ENCODE measurements at places on chromosomes 2 and 18. TPM values are rescaled to one million over a fixed set of nuclear protein-coding genes. Genes with fewer than 3 reads are reported as not detected.

Gene ERFE
- polyA plus RNA-seq, result not detected

GRCh38 chr2:233307565-233307964 lies at the start of gene SAG:
Gene SAG (plus strand): TSS chr2:233307816. CDS start chr2:233309190, 1,374 bp downstream.
- no peak for DNase-seq

- DNase-seq, result no peak
Measured at GRCh38 chr2:2683606-2684224, 352.6 kb upstream of the MYT1L start.

Gene UGT1A7
- polyA plus RNA-seq, result not detected

Gene SNTG2
- 0.66 TPM for polyA plus RNA-seq

DNA sequence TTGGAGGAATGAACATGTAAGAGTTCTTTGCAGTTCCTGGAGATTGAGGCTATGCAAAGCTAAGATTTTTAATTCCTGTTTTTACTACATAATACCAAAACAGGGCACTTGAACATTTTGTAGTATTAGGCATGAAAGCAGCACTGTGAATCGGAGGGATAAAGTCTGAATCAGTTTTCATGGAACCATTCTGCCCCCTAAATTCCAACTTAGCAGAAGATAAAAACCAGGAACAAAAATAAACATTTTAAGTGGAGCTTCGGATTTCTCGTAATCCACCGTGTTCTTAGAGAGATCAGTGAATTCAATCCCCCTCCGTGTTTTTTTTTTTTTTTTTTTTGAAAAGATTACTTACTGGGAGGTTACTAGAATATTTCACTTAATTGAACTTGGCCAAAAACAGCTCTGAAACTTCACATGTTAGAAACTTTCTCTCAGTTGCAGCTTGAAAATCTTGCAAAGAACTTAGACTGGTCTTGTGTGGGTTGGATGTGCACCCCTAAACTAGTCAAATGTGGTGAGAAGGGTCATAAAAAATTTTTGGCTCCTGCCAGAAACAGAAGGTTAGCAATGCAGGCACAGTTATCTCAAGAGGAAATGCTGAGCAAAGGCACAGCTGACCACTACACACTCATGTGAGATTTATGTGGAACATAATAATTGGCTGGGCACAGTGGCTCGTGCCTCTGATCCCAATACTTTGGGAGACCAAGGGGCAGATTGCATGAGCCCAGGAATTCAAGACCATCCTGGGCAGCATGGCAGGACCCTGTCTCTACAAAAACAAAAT lies 145.4 kb upstream of the RNF152 start:
- DNase-seq, result no peak

DNA sequence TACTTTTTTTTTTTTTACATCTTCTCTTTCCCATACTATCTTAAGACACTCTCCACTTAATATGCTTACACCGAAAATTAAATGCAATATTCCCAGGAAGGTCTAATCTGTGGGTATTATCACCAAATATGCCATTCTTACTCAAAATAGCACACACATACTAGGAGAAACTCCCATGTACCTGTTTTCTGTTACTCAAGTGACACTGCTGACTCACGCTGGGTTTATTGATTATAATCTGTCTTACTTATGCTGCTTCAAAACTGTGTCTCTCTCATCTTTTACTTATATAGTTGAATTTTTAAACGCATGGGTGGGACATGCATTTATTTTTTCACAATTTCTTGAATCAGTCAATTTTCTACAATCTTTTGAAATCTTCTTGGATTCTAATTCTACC lies 29.9 kb downstream of the MRPL19 start:
- DNase-seq, result no peak

Gene ZSWIM2
- not detected for polyA plus RNA-seq

- DNase-seq, result peak; percentile 72
Measured at GRCh38 chr18:22322243-22322691, 95.4 kb downstream of the CTAGE1 start.

Gene UGT1A8
- polyA plus RNA-seq, result 8.8 TPM

GRCh38 chr2:181754105-181754504 lies 73.8 kb upstream of the NEUROD1 start:
- no peak for DNase-seq

DNA sequence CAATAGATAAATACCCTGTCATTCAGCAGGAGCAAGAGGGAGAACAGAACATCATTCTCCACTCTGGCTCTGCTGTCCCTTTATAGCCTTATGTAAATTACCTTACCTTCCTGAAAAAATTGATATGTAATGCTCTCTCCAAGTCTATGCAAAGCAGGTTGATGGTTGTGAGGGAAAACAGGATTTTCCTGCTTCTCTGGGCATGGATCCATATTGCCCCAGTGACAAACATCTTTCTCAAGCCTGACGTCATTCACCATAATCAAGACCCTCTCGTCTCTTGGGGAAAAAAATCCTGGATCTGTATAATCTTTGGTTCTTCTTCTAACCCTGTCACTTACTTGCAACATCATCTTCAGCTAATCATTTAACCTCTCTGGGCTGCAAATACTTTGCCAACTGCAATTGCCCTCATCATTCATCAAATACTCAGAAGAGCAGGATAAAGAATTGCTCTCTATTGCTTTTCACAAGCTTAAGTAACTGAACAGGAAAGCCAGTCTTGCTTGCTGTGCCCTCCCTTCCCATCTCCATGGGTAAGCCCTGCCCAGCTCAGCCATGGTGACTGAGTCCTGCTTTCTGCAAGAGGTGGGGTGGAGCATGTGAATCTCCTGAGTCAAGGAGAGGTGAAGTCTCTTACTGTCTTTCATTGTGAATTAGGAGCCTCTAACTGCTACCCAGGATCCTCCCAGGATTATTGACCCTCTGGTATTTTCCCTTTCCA lies 123.7 kb upstream of the KLF7 start:
- no peak for DNase-seq

Gene HOXD4
- not detected for polyA plus RNA-seq

DNA sequence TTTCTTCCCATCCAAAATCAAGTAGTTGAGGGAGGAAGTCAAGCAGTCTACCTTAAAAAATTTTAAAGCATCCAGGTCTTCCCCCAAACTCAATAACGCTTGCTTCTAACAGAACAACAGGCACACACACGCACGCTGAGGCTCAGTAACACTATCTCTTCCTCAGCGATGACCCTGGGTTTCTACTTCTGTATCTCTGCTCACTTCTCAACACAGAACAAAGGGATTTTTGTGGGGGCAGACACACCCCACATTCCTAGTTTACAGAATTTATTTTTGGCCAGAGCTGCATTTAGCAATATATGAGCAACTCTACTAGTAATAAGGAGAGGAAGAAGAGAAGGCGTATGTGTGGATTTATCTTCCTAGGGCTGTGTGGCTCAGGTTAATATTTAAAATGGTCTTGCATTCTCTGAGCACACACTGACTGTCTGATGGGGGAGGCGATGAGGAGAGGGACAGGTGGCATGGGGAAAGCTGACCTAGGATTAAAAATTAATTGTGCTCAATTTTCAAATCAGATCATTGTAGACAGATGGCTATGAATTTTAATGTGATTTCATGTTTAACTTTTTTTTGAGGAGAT lies 71.3 kb upstream of the PPM1B start:
- DNase-seq, result no peak

- DNase-seq, result no peak
Measured at GRCh38 chr18:56721491-56721890, 70.3 kb downstream of the WDR7 start.

DNA sequence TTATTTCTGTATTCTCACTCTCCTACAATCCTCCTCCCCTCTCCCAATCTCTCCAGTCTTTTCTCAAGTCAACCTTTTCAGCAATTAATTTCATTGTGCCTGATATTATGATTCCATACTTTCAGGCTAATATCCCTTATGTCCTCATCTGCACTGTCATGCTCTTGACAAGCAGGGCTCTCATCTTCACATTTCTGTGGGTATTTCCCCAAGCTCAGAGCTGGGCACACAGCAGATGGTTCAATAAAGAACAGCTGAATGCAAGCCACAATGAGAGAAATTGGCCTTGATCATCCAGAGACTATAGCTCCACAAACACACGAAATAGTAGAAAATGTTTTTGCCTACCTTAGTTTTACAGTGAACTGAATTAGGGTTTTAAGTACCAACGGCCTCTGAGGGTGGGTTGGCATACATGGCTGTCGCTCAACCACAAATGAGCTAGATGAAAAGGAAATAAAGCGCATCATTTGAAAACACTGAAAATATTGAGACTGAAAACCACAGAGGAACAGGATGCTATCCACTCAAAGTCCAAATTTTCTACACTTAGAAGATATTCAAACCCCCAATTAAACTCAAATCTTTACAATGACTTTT lies 47.5 kb upstream of the STAT1 start:
- DNase-seq, result no peak

Gene ZNF892
- not detected for polyA plus RNA-seq

GRCh38 chr2:20563833-20564232 lies 87.1 kb downstream of the HS1BP3 start:
- no peak for DNase-seq

DNA sequence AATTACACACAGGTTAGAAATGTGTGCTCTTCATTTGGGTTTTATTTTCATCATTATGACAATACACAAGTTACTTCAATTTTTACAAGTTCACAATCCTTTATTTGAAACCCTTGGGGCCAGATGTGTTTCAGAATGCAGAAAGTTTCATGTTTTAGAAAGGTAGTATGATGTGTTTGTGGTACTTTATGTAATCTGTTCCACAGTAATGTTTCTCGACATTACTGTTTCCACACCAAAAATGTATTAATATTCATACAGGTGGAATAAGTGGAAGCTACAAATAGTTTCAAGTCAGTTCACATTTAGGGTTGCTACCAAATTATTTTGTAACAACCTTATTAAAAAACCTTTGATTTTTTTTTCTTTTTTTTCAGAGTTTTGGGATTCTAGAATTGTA lies 10.4 kb downstream of the UBE2E3 start:
- no peak for DNase-seq

DNA sequence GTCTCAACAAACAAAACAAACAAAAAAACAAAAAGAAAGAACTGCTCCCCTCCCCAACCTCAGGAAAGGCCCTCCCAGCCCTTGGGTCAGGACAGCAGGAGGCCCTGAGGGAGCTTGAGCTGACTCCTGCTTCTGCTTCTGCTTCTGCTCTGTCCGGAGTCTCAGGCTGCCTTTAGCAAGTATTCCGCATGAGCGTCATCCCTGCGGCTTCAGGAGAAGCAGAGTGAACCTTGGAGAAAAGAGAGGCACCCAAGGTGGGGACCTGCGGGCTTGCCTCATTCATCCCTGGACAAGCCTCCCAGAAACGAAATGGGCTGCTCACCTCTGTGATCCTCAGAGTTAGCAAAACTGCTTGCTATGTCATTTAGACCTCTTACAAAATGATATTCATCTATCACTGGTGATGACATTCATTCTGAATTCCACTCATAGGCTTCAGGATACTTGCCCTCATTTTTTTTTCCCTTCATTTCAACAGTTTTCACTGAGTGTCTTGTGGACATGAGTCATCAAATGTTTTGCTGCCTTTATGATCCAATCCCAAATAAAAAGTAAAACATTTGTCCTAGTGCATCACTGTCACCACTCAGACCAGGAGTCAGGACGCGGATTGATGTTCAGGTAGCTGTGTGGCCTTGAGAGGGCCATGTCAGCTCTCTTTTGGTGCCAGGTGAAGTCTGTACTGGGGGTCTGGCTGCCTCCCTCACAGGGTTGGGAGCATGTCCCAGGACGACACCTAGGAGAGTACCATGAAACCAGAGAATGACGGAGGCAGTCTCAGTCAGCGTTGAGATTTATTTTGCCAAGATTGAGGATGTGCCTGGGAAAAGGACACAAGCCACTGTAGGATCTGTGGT lies 51.7 kb downstream of the IMPA2 start:
- peak; percentile 56 for DNase-seq

DNA sequence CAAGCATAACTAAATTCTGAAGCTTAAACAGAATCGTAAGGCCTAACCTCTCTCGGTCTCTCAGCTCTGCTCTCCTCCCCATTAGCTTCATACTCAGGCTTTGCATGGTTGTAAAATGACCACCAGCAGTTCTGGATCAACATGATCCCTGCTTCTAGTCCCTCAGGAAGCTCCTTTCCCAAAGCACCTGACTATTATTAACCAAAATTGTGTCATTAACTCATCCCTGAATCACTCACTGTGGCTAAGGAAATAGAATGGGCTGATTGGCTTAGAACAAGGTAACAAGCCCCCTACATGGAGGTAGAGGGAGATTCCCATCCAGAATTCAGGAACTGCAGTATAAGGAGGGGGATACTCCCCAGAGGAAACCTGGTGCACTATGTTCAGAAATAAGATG lies 448.3 kb downstream of the ARHGAP15 start:
- no peak for DNase-seq

GRCh38 chr2:161417438-161418274 lies 1.6 kb downstream of the TBR1 start:
- no peak for DNase-seq

Gene PLA2R1
- 1.8 TPM for polyA plus RNA-seq

DNA sequence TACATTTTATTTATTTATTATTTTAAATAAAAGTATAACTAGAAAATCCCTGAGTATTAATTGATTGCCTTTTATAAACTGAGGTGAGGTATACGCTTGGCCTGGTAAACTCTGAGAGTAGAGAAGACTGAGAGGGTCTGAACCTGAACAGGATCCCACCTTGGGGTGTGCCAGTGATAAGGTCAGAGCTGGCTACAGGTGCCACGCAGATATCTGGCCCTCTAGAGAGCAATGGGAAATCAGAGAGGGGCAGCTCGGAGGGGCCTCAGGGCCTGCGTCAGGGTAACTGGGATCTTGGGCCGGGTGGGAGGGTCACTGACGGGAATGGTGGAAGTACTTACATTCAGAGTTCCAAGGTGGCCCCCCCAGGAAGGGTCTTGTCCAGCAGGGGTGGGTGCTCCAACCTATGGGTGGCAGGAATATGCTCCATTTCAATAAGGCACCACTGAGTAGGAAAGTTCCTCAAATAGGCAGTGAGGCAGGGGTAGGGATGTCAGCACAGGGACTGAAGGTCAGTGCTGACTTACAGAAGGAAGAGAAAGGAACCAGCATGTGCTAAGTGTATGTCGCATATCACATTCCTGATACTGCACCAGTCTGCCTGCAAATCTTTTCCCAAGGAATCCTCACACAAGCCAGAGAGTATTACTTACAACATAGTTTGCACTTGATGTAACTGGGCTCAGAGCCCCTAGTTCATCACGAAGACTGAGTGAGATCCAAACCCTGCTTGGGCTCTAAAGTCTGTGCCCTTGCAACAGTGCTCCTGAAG lies 706.0 kb upstream of the RAB6C start:
- DNase-seq, result no peak

All from sigmoid colon (tissue), 7 donors.